ENCODE measurements at places on chromosomes 7 and 10.

DNA sequence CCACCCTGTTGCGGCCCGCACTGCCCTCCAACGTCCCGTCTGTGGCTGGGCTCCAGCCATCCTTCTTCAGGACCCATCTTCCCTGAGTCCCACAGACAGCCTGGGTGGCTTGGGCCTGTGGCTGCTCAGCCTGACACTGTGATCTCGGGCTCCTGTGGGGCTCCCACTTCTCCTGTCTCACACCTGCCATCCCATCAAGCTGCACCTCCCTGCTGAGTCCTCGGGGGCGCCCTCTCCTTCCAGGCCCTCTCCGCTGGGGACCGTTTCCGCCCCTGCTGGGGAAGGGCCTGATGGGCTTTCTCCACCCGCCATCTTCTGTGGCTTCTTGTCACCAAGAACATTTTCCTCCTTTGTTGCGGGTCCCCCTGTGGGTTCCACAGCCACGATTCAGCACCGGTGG, 173.8 kb upstream of the PPP2R2D start:
- DNase-seq: no peak

- DNase-seq: peak; percentile 73
Measured at GRCh38 chr10:102072673-102073527, 7.8 kb downstream of the HPS6 start.

GRCh38 chr7:84236398-84236797, 41.8 kb upstream of the SEMA3A start:
- no peak for DNase-seq

GRCh38 chr10:69375307-69376151, 41.2 kb downstream of the TACR2 start:
- no peak for DNase-seq

GRCh38 chr7:49631960-49632359, 141.5 kb upstream of the VWC2 start:
- no peak for DNase-seq

- DNase-seq: no peak
Measured at GRCh38 chr7:139192014-139192706, 38.9 kb upstream of the UBN2 start.

DNA sequence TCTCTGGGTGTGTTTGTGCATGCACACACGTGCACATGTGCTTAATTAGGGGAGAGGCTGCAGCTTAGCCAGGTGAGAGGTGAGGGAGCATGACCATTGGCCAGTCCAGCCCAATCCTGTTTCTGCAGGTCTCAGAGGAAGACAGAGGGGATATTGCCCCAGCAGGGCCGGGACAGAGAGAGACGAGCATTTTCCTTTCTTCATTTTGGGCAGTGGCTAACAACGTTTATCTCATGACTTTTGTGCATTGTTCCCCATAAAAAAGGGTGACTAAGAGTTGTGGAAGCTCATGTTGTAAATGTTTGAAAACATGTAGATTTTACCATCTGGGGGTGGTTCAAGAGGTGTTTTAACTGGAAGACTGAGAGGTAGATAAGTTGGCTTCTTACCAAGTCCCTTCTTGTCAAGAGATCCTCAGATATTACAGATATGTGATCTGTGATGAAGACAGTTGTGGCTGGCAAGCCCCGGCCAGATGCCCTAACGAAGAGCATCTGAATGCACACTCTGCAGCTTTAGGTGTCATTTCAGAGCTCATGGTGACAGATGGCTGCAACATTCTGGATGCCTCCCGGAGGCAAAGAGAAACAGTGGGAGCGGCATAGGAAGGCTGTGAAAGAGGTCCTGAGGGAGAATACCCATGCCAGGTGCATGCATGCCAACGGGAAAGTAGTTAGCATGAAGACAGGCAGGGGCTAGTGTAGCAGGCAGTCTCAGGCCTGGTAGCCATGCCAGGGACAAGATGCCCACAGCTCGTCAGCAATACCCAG, 16.7 kb upstream of the DMBT1 start:
- no peak for DNase-seq

DNA sequence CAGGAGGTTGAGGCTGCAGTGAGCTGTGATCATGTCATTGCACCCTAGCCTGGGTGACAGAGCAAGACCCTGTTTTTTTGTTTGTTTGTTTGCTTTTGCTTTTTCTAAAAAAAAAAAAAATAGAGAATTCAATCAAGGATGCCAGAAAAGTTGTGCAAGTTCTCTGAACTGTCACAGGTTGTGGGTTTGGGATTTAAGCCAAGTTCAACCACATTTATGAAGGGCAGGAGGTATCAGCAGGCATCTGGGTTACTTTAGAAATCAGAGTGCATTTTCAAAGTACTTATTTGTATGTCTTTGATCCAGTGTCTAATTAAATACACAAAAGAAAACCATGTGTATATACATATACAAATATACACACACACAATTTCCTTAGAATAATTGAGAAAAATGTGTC, 151.2 kb upstream of the MINDY3 start:
- DNase-seq: no peak

DNA sequence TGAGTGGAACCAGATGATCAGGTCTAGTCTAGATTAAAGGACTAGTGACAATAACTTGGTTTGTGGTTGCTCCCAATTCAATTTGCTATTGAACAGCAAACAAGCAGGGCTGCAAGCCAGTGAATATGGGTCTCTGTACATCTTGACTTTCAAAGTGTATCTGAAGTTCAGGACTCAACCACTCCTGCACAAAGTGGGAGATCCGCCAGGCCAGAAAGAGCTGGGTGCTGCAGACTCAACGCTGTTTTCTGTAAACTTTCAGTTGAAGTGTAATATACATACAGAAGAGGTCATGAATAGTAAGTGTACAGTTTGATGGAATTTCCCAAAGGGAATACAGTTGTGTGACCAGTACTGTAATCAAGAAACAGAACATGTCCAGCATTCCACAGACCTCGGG, 416.6 kb downstream of the RPS24 start:
- DNase-seq: no peak

DNA sequence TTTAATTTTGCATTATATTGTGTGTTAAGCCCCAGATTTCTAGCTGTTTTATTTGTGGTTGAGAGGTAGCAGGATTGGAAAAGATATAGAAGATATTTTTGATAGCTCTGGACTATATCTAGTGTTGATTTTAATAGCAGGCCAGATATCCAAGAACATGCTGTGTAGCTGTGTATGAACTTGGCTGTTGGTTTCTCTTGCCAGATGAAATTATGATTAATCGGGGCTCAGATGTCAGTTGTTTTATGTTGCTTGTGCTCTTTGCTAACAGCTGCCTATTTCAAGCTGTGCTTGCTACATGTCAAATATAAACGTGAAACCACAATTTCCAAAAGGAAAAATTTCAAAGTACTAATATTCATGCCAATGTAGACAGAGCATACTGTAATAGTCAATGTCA, 141.1 kb downstream of the GRM3 start:
- no peak for DNase-seq

DNA sequence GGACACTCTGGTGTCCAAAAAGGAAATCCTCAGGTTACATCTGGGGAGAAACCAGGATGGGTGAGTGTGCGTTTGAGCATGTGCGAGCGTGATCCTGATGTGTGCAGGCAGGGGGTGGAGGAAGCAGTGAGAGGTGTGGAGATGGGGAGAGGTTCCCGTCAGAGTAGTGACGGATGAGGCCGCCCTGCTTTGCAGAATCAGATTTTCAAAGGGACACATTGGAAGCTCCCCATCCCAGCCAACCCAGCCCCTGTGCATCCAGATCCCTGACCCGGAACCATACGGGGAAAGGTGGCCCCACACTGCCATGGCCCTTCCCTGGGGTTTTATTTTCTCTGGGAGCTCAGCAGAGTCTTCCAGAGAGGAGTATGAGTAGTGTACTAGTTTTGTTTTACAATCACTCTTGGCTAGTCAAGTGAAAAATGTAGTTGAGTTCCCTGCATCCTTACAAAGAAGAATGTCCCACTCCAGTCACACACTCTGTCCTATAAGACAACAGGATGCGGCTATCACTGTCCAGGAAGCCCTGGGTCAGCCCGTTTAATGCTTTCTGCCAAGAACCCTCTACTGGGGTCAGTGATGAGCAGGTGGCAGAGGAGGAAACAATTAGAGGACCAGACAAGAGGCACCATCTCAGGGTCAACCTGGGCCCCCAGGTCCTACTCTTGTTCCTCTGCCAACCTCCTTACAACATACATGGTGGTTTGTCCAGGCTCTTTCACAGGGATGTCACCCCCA, 46.8 kb upstream of the PDLIM1 start:
- DNase-seq: no peak

DNA sequence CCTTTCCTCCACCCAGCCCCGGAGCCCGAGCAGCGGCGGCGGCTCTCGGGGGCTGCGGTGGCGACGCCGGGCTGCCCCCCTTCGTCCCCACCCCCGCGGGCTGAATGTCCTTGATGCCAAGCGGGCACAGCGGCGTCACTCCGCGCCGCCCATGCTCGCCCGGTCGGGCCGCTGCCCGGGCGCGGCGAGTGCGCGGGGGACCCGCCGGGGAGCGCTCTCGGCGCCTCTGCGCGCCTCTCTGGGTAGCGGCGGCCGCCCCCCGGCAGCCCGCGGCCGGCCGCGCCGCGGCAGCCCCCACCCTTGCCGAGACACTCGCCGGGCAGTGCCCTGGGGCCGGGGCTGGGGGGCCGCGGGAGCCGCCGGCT, 433 bp upstream of the PLXNA4 start:
- no peak for DNase-seq

- no peak for DNase-seq
Measured at GRCh38 chr10:87896216-87896615, 32.8 kb downstream of the PTEN start.

- no peak for DNase-seq
Measured at GRCh38 chr7:105618016-105618296, 36.7 kb upstream of the EFCAB10 start.

DNA sequence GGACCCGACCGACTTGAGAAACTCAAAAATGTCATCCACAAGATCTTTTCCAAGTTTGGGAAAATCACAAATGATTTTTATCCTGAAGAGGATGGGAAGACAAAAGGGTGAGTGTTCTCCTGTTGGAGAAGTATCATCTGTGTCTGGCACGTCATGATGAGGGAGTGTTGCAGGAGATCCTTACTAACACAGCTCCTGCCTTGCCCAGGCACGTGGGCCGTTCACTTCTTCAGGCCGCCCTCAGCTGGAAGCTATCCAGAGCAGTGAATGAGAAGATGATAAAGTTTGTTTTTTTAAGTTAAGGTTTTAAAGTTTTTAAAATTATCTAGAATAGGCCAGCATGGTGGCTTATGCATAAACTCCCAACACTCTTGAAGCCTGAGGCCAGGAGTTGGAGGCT, 6.2 kb downstream of the EIF3B start:
- DNase-seq: no peak

DNA sequence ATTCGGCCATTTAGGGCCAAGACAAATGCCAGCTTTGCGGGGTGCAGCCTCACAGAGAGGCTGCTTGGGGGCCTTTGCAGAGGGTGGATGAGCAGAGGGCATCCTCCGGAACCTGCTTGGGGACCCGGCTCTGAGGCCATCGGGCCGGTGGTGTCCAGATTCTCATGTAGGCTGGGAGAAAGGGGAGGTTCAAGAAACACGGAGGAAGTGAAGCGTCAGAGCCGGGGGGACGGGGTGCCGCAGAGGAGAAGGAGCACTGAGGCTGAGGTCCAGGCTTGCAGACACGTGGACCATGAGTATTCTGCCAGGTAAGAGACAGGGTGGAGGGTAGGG, 150.7 kb upstream of the SHH start:
- DNase-seq: no peak

DNA sequence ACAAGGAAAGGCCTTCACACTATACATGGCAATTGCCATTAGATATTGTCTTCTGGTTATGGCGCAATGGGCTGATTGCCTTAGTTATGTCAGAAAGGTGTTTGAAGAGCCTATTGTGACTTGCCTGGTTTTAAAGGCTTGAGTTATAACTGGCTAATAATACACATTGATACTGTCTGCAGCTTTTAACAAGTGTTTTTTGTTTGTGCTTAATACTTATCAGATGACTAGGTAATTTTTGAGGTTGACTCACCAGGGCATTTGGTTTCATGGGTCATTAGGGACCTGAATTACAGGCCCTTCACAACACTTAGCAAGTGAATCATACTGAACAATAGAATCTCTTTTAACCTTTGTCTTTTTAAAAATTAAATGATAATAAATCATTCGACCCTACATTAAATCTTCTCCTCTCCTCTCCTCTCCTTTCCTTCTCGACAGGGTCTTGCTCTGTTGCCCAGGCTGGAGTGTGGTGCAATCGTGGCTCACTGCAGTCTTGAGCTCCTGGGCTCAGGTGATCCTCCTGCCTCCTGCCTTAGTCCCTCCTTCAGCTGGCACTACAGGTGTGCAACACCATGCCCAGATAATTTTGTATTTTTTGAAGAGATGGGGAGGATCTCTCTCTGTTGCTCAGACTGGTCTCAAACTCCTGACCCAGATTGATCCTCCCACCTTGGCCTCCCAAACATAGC, 196.3 kb downstream of the JCAD start:
- DNase-seq: no peak

DNA sequence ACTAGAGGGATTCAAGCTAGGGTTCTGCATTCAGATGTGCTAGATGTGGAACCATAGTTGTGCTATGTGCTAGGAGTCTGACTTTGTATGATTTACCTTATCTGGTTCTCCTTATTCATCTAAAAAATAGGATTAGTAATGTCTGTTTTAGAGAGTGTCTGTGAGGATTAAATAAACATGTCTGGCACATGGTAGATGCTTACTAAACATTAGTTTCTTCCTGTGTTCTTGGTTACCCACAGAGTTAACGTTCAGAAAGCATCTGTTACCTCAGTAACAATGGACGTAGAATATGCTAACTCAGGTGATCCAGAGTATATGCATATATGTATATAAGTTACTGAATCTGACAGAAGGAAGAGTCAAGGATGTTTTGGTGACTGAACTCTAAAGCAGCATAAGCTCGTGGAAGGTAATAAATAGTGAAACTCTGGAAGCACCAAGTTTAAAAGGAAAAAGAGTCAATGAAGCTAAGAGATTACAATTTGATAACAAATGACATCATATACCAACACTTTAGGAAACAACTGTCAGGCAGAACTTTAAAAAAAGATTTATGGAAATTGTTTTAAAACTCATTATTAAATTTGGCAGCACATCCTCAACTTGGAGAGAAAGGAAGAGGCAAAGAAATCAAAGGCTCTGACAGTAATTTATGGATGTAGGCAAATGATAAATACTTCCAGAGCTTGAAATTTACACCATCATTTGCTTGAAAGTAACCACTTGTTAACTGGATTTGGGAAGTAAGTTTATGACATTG, 127.0 kb downstream of the CCNY start:
- DNase-seq: no peak

DNA sequence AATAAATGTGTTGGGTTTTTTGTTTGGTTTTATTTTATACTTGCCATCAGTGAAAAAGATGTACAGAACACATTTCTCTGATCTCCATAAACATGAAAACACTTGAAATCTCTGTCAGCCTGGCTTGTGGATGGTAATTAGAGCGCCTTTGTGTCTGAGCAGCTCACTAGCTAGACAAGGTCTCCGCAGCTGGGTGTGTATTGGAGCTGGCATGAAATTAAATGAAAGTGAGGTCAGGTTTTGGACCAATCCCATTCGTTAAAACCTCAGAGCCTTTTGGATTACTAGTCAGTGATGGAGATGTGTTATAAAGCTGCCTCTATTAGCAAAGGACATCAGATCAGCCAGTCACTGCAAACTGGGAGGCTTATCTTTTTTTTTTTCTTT, 2.7 kb downstream of the FRAT1 start:
- DNase-seq: no peak

- no peak for DNase-seq
Measured at GRCh38 chr10:24701447-24701846, 22.2 kb downstream of the ARHGAP21 start.
